H9 (cell line): ENCODE measurements at places on chromosomes 3 and 15.

DNA sequence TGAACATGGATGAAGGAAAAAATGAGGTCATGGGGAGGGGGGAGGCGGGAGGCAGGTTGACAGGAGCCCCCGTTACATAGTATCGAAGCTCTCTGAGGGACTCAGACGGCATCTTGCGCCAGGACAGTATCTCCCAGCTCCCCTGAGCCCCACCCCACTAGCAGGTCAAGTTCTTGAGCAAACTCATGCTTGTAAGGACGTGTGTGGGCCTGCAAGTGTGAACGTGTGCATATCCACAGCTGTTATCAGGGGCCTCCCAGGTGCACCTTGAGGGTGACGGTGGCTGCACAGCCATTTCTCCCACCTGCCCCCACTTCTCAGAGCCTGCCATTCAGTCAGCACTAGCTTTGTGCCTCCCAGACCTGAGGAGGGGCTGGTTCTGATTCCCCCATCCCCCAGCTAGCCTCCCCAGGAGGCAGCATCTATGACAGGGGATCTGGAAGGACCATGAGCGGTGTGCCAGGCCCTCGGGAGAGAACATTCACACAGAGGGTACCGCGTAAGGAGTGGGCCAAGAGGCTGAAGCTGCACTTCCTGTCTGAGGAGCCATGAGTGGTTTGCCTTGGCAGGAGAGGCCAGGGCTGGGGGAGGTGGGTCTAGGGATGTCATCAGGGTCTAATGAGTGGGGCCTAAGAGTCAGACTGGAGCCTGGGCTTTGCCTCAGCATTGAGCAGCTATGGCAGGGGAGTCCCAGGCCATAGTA is 2.9 kb downstream of the SEMA3F start:
- no peak for DNase-seq

GRCh38 chr3:19365471-19365870 is 217.2 kb downstream of the KCNH8 start:
- DNase-seq, result no peak

GRCh38 chr3:60228823-60229222 is 1022.4 kb downstream of the FHIT start:
- DNase-seq, result no peak

DNA sequence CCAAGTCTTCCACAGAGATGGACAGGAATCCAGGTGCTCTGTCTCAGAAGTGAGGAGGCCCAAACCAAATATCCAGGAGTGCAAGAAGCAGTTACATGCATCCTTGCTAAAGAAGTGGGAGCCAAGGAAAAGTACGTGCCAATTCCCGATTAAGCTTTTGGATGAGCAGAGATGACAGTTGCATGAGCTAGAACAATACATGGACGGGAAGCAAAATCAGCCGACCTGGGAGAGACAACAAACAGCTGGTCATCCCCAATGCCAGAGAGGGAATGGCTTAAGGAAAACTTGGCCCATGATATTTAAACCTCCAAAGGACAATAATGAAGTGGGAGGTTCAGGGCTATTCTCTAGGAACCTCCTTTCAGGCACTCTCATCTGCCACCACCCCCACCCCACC is 86.0 kb upstream of the ABHD17C start:
- DNase-seq, result no peak

GRCh38 chr3:59480486-59480995 is 430.7 kb upstream of the CFAP20DC start:
- DNase-seq, result no peak

- no peak for DNase-seq
Measured at GRCh38 chr3:12343047-12343501, 54.2 kb downstream of the PPARG start.

DNA sequence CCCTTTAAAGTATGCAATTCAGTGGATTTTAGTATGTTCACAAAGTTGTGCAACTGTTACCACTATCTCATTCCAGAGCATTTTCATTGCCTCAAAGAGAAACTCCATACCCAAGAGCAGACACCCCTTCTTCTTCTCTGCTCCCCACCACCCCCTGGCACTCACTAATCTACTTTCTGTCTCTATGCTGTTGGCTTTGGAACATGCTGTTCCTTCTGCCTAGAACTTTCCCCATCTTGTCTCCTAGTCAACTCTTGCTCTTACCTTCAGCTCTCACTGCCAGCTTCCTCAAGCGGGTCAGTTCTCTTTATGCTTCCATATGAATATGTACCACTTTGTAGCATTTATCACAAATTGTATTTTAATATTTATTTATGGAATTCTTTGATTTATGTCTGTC is 50.1 kb downstream of the TYRO3 start:
- DNase-seq, result no peak

GRCh38 chr3:53375019-53375418 is 27.7 kb upstream of the DCP1A start:
- peak; percentile 81 for DNase-seq
